ENCODE measurements at places on chromosomes 1 and 21. TPM values are rescaled to one million over a fixed set of nuclear protein-coding genes. Genes with fewer than 3 reads are reported as not detected.

The FAM229A gene
- total RNA-seq: 7.6 TPM

The IQCC gene
- total RNA-seq: 1.9 TPM

The PCAT6 gene
- not detected for total RNA-seq

The NTMT2 gene
- total RNA-seq: not detected

The CCDC190 gene
- total RNA-seq: not detected

The FNDC10 gene
- not detected for total RNA-seq

Measured in gastroesophageal sphincter (tissue), 4 donors.